Stimulated activated CD4-positive, alpha-beta T cell treated with anti-CD3 and anti-CD28 coated beads, Interleukin-1b, Interleukin-23, amount 100 ng/mL, for 1 hour (primary cell): ENCODE measurements at places on chromosomes 2 and 18.

DNA sequence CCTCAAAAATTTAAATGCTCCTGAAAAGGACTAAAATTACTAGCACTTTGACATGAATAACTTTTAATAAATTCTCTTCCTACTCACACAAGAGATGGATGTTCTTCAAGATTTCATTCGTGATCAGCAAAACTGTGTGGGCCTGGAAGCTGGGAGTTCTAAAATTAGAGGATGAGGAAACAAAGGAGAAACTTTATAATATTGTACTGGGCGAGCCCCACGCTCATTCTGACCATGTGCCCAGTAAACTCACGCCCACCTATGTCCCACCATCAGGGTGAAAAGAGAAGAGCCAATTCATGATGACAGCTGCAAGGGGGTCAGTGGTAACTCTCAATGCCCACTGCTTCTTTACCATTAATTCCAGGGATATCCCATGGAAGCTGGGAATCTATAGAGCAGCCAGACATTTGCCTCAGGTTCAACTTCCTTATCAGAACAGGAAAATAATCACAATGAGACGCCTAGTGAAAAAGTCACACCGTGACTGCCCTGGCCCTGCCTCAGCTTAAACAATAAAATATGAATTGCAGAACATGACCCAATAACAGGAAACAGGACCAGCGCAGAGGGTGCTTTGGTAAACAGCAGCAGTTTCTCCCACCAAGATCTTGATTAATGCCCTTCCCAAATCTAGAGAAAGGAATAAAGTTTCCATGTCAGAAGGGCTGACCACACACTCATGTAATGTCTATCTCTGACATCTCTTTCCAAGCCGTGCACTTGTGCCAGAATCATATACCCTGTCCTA lies 438.6 kb downstream of the TXNL1 start:
- DNase-seq = no peak

GRCh38 chr18:44766450-44766849 lies 85.8 kb downstream of the SETBP1 start:
- no peak for DNase-seq

- DNase-seq = no peak
Measured at GRCh38 chr18:6835345-6835744, 105.8 kb downstream of the ARHGAP28 start.

GRCh38 chr2:181683518-181684453 lies 3.5 kb upstream of the NEUROD1 start:
- no peak for DNase-seq

GRCh38 chr2:24245986-24246776 lies 71.3 kb downstream of the FAM228A start:
- DNase-seq = no peak

DNA sequence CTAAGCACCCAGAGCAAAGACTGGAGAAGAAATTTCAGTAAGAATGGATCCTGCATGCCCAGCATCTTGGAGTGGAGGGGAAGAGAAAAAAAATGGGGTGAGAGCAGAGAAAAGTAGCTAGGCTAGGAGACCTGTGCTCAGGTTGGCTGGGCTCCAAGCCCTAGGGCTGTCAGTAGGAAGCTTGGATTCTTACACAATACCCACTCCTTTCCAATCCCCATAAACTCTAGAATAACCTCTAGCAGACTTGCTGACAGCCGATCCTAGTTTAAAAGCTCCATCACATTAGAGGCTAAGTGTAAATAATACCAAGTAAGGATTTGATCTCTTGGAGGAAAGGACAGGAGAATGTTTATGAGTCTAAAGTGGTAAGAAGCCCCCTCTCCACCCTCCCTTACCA lies 46.2 kb upstream of the NABP1 start:
- DNase-seq = no peak

DNA sequence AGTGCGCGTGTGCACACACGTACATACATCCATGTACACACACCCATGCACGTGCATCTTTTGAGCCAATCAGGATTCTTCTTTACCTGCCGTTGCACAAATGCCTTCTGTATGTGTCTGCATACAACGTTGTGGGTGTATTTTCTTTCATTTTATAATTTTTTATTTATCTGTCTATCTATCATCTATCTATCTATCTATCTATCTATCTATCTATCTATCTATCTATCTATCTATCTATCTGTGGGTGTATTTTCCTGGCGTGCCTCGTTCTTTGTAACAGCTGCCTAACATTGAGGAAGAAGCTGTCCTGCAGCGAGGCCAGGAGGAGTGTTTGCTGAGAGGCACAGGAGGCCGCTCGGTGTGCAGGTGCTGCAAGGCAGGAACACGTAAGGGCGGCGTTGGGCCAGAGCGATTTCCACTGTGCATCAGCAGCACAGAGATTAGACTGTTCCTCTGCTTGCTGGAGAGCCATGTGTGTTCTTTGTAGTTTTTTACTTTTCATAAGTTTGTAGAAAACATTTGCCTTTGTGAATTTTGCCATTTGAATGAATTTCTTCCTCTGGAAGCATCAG lies 84.4 kb downstream of the DGKD start:
- no peak for DNase-seq

- no peak for DNase-seq
Measured at GRCh38 chr2:232473467-232473890, 14.2 kb downstream of the ECEL1 start.

DNA sequence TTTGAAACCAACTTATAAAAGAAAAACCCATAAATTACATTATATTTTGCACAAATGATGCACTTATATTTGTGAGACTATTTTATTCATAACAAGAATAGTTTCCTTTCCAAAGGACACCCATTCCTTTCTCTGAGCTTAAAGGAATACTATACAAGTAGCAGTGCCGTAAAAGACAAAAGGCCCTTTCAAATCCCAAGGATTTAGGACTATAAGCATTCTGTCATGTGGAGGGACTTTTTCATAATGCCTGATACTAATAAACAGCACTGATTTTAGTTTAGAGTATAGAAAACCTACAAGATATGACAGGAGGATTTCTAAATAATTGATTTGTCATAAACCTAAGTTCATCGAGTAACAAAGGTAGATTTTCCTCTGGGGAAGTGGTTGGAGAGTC lies 1134.2 kb upstream of the ZEB2 start:
- no peak for DNase-seq

GRCh38 chr2:212745359-212745758 lies 206.8 kb upstream of the ERBB4 start:
- no peak for DNase-seq

GRCh38 chr18:48735681-48736255 lies 196.9 kb downstream of the CTIF start:
- no peak for DNase-seq

- DNase-seq = no peak
Measured at GRCh38 chr2:231621051-231621879, 28.6 kb downstream of the TEX44 start.

- no peak for DNase-seq
Measured at GRCh38 chr2:226446406-226447001, 353.1 kb downstream of the IRS1 start.

DNA sequence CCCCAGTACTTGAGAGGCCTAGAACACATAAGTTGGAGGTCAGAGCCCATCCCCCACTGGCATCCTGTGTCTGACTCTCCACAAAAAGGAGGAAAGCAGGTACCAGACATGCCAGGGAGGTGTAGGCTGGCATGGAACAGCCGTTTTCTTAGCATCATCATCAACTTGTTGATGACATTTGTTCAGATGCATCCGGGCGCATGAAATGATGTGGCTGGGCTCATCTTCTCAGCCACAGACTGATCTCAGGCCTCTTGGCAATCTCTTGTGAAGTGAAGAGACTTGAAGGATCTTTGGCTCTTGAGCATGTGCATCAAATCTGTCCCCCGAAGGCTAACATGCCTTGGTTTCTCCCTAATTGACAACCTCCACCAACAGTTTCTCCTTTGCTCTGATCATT lies 243.3 kb downstream of the TSN start:
- DNase-seq = no peak

- DNase-seq = no peak
Measured at GRCh38 chr2:188077757-188078156, 213.9 kb upstream of the GULP1 start.

DNA sequence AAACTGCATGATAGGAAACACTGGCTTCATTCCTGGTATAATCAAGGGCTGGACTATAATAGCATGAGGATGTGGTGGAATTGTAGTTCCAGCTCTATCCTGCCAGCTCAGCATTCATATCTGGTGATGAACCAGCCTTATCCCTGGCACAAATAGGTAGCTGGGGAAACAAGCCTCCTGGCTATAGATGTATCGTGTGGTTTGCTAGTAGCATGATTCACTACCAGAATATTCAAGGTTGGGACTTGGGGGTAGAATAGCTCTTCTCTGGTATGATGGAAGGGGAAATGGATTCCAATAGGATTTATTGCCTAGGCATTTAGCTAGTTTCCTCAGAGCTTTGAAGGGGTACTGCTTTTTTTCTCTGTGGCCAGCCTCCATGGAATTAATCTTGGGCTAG lies 532.8 kb downstream of the FBXO15 start:
- DNase-seq = no peak

GRCh38 chr2:69067026-69067630 lies 54.1 kb downstream of the ANTXR1 start:
- DNase-seq = no peak

GRCh38 chr2:231348704-231349373 lies 46.7 kb upstream of the B3GNT7 start:
- no peak for DNase-seq

DNA sequence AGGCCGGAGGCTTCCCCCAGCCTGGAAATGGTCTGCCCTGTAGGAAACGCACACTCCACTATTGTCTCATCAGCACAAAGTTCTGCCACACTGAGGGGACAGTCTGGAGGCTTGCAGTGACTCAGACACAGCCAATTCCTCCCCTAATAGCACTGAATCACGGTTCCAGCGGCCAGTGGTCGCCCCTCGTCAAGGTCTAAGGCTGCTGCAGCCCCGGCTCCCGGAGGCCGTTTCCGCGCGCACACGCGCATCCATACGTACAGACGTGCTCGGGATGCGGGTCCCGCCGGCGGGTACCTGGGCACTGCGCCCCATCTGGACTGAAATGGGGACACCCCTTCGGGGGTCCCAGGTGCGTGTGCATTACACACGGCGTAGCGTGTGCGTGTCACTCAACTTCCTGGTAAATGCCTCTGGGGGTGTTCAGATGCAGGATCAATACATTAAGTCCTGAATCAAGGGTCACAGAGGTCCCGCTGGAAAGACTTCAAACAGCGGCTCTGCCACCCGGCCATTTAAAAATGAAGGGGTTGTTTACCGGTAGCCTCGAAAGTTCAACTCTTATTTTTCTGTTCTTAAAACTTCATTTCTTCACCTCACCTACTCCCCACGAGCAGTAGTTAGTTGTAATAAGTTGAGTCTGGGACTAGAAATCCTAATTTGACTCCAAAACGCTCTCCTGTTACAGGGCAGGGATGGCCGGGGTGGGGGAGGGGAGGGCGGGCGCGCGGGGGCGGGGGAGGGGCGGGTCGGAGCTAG lies 572 bp upstream of the ZNF516 start:
- no peak for DNase-seq

GRCh38 chr2:178006710-178007109 lies 65.9 kb downstream of the PDE11A start:
- no peak for DNase-seq

GRCh38 chr18:63868546-63868945 lies 19.0 kb upstream of the SERPINB2 start:
- no peak for DNase-seq

DNA sequence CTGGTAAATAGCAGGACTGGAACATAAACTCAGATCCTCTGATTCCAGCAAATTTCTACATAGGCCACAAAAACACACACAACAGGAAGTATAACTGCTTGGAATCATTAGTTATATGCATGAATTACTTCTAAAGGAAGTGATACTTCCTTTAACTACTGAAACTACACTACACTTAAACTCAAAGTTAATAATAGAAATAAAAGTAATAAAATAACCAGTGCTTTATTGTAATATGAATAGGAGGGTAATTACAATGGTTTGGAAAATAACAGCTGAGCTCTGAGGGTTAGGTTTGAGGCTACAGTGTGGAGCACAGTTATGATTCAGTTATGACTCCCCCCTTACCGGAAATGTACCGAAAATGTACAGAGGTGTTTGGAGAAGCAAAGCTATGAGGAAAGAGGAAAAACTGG lies 18.5 kb upstream of the POLI start:
- no peak for DNase-seq

GRCh38 chr2:153940511-153940910 lies 68.8 kb downstream of the GALNT13 start:
- no peak for DNase-seq

GRCh38 chr18:73168236-73168635 lies 300.4 kb upstream of the NETO1 start:
- no peak for DNase-seq

- no peak for DNase-seq
Measured at GRCh38 chr2:11023326-11024258, 111.9 kb downstream of the KCNF1 start.
